ENCODE measurements at places on chromosomes 13 and 19.

GRCh38 chr19:2540646-2541454 lies 64.9 kb downstream of the GADD45B start:
- DNase-seq, result peak; percentile 93

- no peak for DNase-seq
Measured at GRCh38 chr13:28837111-28837510, 17.0 kb downstream of the MTUS2 start.

DNA sequence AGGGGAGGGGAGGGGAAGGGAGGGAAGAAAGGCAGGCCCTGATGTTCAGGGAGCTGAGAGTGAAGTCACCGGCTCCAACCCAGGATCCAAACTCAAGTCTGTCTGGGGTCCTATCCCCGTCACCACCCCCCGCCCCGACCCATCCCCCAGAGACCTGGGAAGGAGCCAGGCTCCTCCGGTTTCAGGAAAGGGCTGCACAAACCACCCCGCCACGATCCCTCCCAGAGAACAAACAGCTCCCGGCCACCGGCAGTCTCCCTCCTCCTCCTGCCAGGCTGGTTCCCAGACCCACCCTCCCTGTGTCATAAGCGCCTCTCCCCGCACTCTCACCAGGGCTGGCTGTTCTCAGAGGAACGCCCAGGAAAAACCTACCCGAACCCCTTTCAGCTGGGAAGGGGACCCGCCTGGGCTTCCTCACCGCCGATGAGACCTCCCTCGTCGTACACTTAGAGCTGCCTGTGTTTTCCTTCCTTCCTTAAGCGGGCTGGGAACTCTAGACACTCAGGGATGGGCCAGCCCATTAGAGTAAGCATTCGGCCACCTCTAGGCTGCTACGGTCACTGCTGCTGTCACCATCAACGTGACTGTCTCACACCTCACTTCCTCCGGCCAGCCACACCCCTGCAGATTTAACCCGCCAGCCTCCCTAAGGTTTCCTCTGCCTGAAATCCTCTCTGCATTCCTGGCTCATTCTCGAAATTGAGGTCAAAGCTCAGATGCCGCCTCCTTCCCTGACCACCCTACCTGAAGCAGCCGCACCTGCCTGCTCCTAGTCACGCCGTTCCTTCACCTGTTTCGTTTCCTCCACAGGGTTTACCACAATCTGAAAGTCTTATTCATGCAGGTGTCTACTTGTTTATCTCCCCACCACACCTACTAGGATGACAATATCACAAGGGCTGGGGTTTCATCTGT lies 6.3 kb upstream of the RDH13 start:
- DNase-seq, result no peak

DNA sequence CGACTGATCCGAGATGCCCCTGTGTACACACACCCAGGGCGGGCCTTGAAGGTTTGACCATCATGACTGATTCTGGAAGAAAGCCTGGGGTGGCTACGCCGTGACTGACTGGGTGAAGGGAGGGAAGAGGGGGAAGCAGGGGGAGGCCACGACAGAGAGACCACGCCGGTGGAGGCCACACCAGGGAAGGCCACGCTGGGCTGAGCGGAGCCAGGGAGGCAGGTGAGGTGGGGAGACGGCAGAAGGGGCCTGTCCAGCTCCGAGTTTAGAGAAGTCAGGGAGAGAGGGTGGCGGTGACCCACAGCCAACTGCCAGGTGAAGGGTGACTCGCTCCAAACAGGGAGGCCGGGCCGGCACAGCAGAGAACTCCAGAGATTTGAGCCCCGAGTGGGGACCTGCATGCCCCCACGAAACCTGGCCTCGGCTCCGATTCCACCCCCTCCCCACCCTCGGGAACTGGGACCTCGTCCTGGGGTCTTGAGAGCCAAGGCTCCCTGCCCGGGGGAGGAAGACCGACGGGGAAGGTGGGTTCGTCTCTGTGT lies 102.6 kb downstream of the PTPRS start:
- no peak for DNase-seq

GRCh38 chr13:94323764-94324758 lies 155.4 kb downstream of the DCT start:
- DNase-seq, result no peak

GRCh38 chr13:41587490-41587889 lies 130.1 kb downstream of the RGCC start:
- DNase-seq, result no peak

DNA sequence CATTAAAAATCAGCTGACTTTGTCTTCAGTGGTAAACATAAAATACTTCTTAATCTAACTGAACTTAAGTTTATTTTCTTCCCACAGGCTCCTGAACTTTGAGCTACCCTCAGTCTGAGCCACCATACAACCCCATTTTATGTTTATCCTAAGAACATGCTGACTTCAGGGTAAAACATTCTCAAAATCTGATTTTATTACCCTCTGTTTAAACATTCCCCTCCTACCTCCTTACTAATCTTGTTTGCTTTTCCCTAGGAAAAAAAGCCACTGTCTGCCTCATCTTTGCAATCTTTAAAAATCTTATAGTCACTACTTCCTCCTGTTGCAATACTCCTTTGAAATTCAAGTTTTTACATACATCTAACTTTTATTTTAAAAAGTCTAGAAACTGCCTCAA lies 4.0 kb downstream of the ZNF91 start:
- DNase-seq, result no peak

DNA sequence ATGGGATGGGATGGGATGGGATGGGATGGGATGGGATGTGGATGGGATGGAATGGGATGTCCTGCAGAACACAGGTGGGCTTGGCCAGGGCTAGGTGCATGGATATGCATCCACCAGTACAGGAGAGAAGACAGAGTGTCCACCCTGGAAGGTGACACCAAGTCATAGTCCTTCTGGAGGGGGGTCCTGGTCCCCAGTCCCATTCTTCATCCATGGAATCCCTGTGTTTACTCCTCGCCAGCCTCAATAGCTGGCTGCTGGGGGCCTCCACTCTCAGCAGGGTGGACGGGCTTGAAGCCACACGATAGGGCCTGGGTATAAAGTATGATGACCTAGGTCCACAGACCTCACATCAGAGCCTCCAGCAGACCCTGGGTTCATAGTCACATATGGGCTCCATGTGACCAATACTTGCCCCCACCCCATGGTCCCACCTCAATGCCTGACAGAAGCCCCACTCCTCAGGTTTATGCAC lies 40.1 kb downstream of the RFX2 start:
- no peak for DNase-seq

DNA sequence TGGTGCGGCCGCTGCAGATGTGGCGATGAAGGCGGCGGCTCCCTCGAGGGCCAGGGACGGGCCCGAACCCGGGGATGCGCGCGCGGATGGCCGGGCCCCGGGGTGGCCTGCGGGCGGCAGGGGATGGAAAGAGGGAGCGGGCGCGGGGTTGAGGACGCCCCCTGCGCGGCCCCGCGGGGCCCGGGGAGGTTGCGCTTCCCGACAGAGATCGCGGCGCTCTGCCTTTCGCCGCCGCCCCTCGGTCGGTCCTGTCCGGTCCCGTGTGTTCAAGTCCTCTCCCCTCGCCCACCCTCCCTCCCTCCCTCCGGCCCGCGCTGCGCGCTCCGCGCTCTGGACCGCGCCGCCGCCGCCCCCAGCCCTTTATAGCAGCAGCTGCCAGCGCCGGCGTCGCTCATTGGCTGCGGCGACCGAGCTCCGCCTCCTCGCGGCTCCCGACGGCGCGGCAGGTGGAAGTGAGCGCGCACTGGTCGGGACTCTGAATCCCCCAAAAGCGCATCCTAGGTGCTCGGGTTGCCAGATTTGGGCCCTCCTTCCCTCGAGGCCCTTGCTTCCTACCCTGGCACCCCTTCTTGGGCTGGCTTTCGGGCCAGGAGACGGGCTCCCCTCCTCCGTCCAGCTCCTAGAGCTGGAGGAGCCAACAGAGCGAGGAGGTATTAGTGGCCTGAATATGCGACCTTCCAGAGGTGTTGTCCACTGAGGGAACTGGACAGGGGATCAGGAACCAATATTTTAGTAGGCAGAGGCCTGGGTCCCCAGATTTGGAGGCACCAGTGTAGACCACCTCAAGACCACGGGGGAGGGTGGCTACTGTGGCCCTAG lies at the start of gene ELAVL3:
Gene ELAVL3 (minus strand): TSS at position 332 of the 819 bp plus-strand sequence. CDS start 438 bp downstream, outside the sequence.
- no peak for DNase-seq

DNA sequence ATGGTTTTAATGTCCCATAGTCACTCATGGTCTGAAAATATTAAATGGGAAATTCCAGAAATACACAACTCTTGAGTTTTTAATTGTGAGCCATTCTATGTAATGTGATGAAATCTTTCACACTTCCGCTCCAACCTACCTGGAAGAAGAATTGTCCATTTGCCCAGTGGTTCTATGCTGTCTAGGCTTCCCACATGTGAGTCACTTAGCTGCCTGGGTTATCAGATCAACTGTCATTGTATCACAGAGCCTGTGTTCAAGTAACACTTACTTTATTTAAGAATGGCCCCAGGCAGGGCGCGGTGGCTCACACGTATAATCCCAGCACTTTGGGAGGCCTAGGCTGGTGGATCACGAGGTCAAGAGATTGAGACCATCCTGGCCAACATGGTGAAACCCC lies 1450.5 kb downstream of the EFNB2 start:
- DNase-seq, result no peak
